ENCODE measurements at places on chromosomes 7 and 10.

- DNase-seq = no peak
Measured at GRCh38 chr10:81944609-81945008, 69.6 kb downstream of the NRG3 start.

DNA sequence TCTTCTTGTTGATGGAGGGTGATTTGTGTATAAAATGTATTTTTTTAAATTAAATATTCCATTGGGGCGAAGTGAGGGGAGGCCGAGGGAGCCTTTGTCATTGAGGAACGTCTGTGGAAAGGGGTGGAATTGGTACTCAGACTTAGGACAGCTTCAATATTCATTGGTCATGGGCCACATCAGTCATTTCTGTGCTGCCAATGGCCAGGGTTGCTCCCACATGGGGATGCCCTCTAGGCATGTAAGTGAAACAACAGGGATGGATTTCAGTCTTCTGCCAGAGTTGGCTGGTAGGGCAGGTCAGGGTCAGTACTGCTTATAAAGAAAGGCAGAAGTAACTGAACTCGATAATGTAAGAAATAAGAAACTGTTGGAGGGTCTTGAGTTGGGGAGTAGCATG, 47.2 kb downstream of the NEURL1 start:
- peak; percentile 36 for DNase-seq

DNA sequence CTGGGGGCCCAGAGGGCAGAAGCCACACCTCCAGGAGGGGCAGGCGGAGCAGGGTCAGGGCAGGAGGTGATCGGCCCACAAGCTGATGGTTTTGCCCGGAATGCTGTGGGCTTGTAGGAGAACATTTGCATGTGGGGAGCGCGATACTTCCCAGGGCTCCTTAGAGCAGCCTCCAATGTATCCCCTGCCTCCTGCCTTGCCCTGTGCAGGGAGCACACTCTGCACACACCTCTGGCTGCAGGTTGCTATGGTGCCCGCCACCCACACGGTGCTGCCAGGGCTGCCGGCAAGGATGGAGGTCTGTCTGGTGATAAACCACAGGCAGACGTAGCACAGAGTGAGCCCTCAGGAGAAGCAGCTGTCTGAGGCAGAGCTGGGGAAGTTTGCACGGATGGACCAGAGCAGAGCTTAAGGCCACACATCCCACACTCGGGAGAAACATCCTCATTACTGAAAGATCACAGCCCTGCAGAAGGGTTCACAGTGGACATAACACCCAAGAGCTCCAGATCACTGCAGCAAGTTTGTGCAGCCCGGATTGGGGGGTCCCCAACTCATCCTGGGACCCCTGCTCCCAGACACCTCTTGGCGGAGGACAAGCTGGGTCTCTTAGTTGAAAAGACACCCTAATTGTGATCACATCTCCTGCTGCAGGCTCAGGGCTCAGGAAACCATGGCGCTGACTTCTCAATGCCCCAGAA, 41.8 kb downstream of the VIPR2 start:
- no peak for DNase-seq

- DNase-seq = peak; percentile 81
Measured at GRCh38 chr7:20329389-20330238, 1.1 kb upstream of the ITGB8 start.

- no peak for DNase-seq
Measured at GRCh38 chr7:126436213-126436868, 816.4 kb downstream of the GRM8 start.

DNA sequence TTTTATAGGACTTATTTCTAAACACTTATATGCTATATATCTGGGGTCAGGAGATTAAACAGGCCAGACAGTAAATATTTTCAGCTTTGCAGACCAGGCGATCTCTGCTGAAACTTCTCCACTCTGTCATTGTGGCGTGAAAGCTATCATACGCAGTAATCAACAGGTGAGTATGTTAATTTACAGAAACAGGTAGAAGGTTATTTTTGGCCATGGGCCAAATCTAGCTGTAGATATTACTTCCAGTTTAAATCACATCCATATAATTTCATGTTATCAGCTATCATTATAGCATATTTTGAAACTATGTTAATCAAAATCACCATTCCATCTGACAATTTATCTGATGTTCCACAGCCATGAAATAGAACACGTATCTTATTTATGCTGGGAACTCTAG, 67.8 kb downstream of the GPR37 start:
- no peak for DNase-seq

DNA sequence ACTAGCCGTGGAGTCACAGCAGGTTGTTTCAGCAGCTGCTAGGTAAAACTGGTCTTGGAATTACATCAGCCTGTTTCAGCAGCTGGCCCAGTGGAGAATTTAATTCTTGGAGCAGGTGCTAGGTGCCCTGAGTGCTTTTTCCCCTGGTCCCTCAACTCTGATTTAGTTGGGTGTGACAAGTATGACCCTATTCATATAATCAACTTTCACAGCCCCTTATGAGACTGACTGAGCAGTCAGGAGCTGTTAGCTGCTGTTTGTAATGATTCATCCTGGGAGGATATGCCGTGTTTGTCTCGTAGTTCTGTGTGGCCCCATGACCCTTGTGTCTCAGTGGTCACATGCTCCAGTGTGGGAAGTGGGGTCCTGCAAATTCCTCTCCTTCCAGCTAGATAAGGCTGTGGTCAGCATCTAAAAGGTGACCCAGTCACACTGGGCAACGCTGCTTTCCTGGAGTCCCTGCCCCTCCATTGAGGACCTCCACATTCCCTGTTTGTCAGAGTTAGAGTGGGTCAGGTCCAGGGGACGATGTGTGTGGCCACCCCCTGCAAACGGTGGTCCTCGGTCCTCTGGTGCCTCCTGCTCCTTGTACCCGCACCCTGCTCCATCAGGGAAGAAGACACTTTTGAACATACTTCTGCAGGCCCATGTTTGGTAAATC, 28.3 kb downstream of the TBATA start:
- DNase-seq = no peak

- DNase-seq = peak; percentile 83
Measured at GRCh38 chr10:123139521-123140163, 3.9 kb downstream of the HMX3 start.

GRCh38 chr10:110432814-110433565, 64.7 kb upstream of the DUSP5 start:
- no peak for DNase-seq

DNA sequence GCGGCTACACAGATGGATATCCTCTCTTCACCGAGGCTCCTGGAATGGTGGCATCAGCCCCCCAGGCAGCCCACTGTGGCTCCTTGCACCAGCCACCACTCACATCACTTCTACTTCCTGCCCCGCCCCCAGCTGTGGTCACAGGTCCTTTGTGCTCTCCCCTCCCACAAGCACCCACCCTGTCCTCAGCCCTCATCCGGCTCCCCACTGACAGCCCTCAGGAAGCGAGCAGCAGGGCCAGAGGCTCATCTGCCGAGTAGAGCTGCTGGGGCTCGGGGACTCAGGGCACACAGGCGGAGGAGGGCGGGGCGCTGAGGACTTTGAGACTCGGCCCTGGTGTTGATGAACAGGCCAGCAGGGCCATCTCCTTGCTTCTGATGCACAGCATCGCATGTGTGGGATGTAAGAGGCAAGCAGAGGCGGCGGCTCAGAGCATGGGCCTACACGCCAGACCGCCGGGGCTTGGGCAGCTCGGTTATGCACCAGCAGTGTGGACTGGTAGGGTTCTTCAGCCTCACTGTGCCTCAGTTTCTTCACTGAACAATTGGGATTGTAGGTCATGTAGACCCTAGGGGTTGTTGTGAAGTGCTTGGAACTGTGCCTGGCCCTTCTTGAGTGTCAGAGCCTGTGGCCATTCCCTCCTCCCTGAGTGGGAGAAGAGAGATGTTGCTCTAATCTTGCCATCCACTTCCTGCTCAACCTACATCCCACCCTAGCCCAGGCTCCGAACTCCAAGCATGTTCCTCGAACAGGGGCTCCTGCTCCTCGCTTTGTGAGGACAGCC, at the start of gene PRF1:
Gene PRF1, minus strand, starts transcription at position 77 of the 784 bp plus-strand sequence. CDS start 1,839 bp downstream, outside the sequence.
- DNase-seq = no peak

DNA sequence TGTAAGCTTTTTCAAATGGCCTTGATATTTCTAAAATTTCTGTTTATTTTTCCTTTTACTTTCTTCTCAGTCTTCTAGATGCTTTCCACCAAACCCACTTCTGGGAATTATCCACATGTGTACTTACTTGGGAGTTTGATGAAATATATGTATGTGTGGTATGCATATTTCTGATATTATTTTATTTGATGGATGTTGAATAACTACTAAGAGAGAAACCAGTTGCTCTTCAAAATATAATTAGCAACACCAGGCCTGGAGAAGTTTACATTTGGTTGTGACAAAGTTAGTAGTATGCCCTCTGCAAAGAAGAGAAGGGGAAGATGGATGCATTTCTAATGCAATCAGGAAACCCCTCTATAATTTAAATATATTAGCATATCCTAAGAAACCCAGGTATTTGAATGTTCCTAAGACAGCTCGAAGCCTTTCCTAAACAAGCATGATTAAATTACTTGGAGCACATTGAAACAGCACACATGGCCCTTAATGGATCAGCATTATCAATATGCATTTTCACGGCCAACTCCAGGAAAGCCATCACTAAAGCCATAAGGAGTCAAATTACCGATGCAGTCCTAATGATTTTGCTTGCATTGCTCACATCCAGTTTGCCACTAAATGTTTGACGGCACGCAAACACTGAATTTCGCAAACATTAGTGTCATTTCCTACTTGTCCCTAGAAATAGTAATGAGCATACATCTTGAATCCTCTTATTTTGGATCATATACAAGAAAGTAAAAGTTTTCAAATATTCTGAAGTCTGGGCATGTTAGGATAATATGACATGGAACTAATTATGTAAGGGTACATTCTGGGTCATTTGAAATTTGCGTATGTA, 393.8 kb downstream of the EXOC4 start:
- no peak for DNase-seq
